Neuronal stem cell (in vitro differentiated cells): ENCODE measurements at places on chromosomes 2 and 18.

DNA sequence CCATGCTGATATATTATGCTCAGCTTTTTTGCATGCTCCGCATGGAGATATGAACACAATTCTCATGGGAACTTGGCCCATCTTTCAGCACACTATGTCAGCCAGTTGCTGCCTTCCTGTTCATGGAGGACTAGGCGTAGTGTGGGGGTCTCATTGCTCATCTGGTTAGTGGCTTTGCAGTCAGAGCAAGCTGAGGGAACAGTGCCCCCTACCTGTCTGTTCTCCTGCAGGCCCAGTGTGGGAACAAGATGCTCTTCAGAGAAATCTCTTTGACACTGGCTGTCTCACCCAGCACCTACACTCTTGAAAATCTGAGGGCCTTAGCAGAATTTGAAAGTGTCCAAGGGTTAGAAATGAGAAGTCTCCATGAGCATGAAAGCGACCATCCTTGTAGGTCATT lies 47.1 kb downstream of the SPTBN1 start:
- no peaks in the 10 kb centered on the region for H3K36me3 ChIP-seq
- no peak overlapping the region for H3K27ac ChIP-seq
- no peak overlapping the region for H3K4me3 ChIP-seq
- H3K4me1 ChIP-seq, result no peaks in the 10 kb centered on the region

DNA sequence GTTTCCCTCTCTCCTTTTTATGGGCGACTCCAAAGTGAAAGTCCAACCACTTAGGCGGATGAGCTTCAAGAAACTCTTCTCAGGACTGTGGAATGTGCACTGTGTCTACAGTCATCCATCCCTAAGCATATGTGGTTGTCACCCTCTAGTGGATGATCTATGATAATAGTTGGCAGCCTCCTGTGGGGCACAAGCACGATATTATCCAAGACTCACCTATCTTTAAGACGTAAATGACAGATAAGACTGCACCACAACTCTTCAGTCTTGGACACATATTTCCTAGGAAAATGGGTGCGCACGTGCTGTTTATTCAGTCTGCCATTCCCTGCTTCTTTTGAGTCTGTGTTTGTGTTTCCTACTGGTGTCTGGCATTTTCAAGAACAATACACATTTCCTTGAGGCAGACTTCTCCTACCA lies 145.5 kb upstream of the CTAGE1 start:
- DNase-seq, result peak; percentile 51
- H3K36me3 ChIP-seq, result no peaks in the 10 kb centered on the region
- H3K4me3 ChIP-seq, result no peak overlapping the region
- H3K4me1 ChIP-seq, result peaks cover 5% of the 10 kb centered on the region

GRCh38 chr2:6080932-6081753 lies 389.0 kb downstream of the SOX11 start:
- H3K27me3 ChIP-seq, result no peaks in the 10 kb centered on the region
- DNase-seq, result peak; percentile 67
- H3K27ac ChIP-seq, result peak overlapping the region; percentile 84
- H3K36me3 ChIP-seq, result no peaks in the 10 kb centered on the region
- peaks cover 17% of the 10 kb centered on the region for H3K4me1 ChIP-seq

DNA sequence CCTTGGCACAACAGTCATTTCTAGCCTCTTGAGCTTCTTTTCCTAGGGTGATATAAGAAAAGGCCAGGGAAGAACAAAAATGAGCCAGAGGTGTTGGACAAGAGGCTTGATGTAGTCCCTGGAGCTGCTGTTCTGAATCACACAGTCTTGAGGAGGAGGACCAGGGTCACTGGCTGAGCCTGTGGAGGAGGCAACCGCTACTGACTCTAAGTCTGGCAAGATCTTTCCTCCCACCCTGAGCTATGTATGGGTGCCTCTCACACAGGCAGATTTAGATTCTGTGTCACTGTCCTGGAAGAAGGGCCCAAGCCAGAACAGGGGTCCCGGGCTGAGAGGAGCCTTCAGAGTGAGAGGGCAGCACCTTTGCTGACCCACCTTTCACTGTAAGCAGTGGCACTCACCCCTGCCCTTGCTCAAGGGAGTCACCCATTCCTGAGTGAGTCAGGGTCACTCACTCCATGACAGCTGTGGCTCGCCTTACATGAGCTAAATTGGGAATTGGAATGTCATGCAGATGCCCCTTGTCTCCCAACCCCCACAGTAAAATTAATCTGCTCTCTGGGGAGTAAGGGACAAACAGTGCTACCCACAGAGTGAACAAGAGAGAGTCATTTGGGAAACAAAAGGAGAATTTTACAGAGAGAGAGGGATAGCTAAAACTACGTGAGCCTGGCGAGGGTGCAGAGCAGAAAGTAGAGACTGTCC lies at the start of gene TRIM54:
Gene TRIM54, plus strand, starts transcription at position 575 of the 705 bp plus-strand sequence. CDS start 303 bp downstream, outside the sequence.
- H3K36me3 ChIP-seq, result no peaks in the 10 kb centered on the region
- H3K27me3 ChIP-seq, result no peaks in the 10 kb centered on the region
- H3K4me3 ChIP-seq, result no peak within 1 kb of the TSS
- H3K4me1 ChIP-seq, result no peaks in the 10 kb centered on the region
- no peak for DNase-seq
- no peak within 1 kb of the TSS for H3K27ac ChIP-seq

- H3K27ac ChIP-seq, result no peak overlapping the region
- DNase-seq, result no peak
- no peak overlapping the region for H3K4me3 ChIP-seq
- no peaks in the 10 kb centered on the region for H3K27me3 ChIP-seq
Measured at GRCh38 chr18:45122506-45122905, 441.8 kb downstream of the SETBP1 start.

GRCh38 chr18:111306-112014 lies 46.9 kb upstream of the USP14 start:
- peak overlapping the region; percentile 76 for H3K4me3 ChIP-seq
- DNase-seq, result peak; percentile 72
- H3K27ac ChIP-seq, result peak overlapping the region; percentile 47
- H3K27me3 ChIP-seq, result no peaks in the 10 kb centered on the region
- no peaks in the 10 kb centered on the region for H3K4me1 ChIP-seq

DNA sequence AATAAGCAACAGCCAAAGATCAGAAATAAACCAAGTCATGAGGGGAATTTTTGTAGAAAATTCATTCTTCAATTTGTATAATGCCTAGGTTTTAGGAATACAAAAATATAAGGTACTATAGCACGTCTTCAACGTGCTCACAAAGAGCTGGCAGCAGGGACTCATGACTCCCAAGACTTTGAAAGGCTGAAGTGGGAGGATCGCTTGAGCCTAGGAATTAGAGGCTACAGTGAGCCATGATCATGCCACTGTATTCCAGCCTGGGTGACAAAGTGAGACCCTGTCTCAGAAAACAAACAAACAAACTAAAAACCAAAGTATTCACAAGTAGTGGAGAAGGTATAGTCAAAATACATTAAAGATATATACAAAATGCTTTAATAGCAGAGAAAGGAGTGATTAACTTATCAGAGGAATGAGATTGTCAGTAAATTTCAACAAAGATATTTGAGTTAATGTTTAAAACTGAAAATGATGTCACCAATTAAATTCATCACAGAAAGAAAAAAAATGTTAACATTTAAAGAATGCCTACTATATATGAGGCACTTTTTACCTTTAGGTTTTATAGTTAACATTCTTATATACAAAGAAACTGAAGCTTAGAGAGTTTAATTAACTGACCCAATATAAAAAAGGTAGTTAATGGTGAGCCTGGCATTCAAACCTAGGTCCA lies 3.2 kb downstream of the WDR33 start:
- H3K27ac ChIP-seq, result no peak overlapping the region
- H3K4me1 ChIP-seq, result peaks cover 6% of the 10 kb centered on the region
- H3K27me3 ChIP-seq, result no peaks in the 10 kb centered on the region

DNA sequence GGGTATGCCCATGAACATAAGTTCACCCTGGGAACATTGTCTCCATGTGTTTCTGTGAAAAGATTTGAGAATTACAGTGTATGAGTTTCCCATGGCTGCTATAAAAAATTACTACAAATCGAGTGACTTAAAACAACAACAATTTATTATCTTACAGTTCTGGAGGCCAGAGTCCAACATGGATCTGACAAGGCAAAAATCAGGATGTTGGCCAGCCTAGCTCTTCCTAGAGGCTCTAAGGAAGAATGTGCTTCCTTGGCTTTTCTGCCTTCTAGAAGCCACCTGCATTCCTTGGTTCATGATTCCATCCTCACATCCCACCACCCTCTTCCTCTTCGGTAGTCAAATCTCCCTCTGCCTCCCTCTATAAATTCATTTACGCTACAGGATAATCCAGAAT lies 38.6 kb downstream of the FAM124B start:
- DNase-seq, result no peak
- no peaks in the 10 kb centered on the region for H3K4me1 ChIP-seq
- H3K36me3 ChIP-seq, result no peaks in the 10 kb centered on the region

- no peaks in the 10 kb centered on the region for H3K27me3 ChIP-seq
Measured at GRCh38 chr2:60958800-60959199, 58.7 kb upstream of the PEX13 start.

DNA sequence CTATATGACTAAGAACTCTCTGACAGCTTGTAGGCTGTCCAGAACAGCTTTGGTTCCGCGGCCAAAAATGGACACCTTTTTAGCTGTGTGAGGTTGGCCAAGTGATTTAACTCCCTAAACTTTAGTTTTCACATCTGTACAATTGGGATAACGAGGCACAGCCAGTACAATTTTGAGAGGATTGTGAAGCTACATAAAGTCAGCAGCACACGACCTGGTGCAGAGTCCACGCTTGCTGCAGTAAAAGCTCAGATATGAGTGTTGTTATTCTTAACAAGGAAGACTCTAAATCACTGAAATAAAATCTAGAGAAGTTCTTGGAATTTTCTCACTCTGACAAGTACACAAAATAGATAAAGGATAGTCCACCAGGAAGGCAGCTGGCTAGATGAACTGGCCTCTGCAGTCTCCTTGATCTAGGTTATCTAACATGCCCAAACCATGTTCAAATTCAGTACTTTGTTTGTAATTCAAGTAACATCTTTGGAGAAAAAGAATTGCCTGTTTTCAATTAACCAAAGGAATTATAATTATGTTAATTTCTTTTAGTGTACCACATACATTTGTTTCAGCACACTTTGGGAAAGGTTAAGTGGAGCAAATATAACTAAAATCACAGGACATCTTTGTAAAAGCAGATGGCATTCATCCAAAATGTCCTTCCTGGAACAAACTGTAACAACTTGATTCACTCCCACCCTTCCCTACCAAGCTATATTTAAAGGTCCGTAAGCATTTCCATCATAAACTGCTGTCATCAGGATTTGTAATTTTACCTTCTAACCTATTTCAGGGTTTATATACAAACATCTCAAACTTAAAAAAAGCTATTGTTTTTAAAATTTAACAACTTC lies 201.7 kb upstream of the STK17B start:
- no peak overlapping the region for H3K27ac ChIP-seq
- no peak overlapping the region for H3K4me3 ChIP-seq
- H3K27me3 ChIP-seq, result no peaks in the 10 kb centered on the region
- no peaks in the 10 kb centered on the region for H3K4me1 ChIP-seq

- no peak for DNase-seq
- no peak overlapping the region for H3K4me3 ChIP-seq
- H3K36me3 ChIP-seq, result no peaks in the 10 kb centered on the region
- no peaks in the 10 kb centered on the region for H3K4me1 ChIP-seq
Measured at GRCh38 chr2:209476367-209477208, 52.7 kb downstream of the MAP2 start.

- peaks cover 6% of the 10 kb centered on the region for H3K4me1 ChIP-seq
- no peak overlapping the region for H3K27ac ChIP-seq
- DNase-seq, result no peak
- H3K4me3 ChIP-seq, result no peak overlapping the region
- no peaks in the 10 kb centered on the region for H3K36me3 ChIP-seq
Measured at GRCh38 chr18:57095884-57096283, 51.0 kb upstream of the BOD1L2 start.

DNA sequence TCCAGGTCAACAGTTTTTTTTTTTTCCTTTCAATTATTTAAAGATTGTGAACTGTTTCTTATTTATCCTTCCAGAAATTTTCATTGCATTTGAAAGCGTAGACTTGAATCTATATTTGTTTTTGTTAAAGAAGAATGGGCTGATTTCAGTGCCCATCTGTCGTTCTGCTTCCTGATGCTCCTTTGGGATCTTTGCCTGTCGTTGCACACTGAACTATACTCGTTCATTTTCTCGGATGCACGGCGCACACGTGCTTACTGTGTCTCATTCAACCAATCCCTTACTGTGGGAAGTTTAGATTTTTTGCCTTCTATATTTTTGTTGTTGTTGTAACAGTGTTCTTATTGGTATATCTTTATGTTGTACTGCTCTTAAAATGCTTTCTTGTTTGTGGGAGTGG lies 149.7 kb downstream of the VAPA start:
- H3K36me3 ChIP-seq, result no peaks in the 10 kb centered on the region
- no peak overlapping the region for H3K4me3 ChIP-seq
- H3K27ac ChIP-seq, result no peak overlapping the region
- DNase-seq, result no peak
- peaks cover 4% of the 10 kb centered on the region for H3K4me1 ChIP-seq
- no peaks in the 10 kb centered on the region for H3K27me3 ChIP-seq

DNA sequence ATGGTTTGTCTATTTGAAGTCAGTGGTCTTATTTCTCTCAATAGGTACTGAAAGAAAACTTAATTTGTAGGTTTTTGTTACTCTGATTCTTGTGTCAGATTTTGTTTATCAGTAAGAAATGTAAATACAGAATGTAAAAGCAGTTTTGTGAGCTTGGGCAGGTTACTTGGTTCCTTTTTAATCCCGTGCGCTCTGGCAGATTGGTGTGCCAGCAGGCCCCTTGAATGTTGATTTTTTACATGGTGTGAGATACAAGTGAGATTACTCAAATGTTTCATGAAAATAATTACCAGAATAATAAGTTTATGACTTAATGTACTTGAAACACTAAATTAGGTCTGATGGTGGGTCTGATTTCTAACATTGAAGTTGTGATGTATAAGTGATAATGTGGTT lies 13.4 kb downstream of the HNRNPA3 start:
- H3K4me3 ChIP-seq, result no peak overlapping the region
- H3K27me3 ChIP-seq, result no peaks in the 10 kb centered on the region
- DNase-seq, result no peak
- no peaks in the 10 kb centered on the region for H3K4me1 ChIP-seq
- H3K27ac ChIP-seq, result no peak overlapping the region

- no peak overlapping the region for H3K4me3 ChIP-seq
- H3K4me1 ChIP-seq, result peaks cover 2% of the 10 kb centered on the region
- H3K36me3 ChIP-seq, result no peaks in the 10 kb centered on the region
- no peak for DNase-seq
- H3K27ac ChIP-seq, result no peak overlapping the region
Measured at GRCh38 chr2:208799397-208799796, 392.8 kb downstream of the PTH2R start.

DNA sequence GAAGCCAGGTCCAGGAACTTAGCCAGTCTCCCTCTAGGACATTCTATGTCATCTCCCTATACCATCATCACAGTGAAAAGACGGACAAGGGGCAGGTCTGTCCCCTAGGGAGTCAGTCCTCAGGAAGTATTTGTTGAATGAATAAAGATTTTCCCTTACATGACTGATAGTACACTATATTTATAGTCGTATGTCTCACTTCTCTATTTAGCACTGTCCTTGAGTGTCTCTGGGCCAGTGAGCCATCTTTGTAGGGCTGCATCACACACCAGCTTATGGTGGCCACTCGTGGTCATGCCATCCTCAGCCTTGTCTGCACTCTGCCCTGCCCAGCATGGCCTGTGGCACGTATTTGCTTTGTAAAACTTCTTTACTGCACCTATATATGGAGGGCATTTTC lies 25.8 kb downstream of the PTPN18 start:
- no peak for DNase-seq
- no peaks in the 10 kb centered on the region for H3K36me3 ChIP-seq
- H3K27me3 ChIP-seq, result no peaks in the 10 kb centered on the region
- H3K4me1 ChIP-seq, result no peaks in the 10 kb centered on the region

- peaks cover 6% of the 10 kb centered on the region for H3K4me1 ChIP-seq
- H3K27me3 ChIP-seq, result no peaks in the 10 kb centered on the region
- H3K27ac ChIP-seq, result no peak overlapping the region
- H3K4me3 ChIP-seq, result no peak overlapping the region
- no peaks in the 10 kb centered on the region for H3K36me3 ChIP-seq
- DNase-seq, result no peak
Measured at GRCh38 chr2:11079136-11079824, 76.0 kb upstream of the SLC66A3 start.

- peaks cover 2% of the 10 kb centered on the region for H3K4me1 ChIP-seq
- H3K27me3 ChIP-seq, result no peaks in the 10 kb centered on the region
Measured at GRCh38 chr2:236618370-236618769, 48.7 kb downstream of the ACKR3 start.
